ENCODE measurements at places on chromosomes 1 and 21. TPM values are rescaled to one million over a fixed set of nuclear protein-coding genes. Genes with fewer than 3 reads are reported as not detected.

- DNase-seq, result peak; percentile 7
Observed at GRCh38 chr1:61724506-61724812, 482 bp downstream of the TM2D1 start.

DNA sequence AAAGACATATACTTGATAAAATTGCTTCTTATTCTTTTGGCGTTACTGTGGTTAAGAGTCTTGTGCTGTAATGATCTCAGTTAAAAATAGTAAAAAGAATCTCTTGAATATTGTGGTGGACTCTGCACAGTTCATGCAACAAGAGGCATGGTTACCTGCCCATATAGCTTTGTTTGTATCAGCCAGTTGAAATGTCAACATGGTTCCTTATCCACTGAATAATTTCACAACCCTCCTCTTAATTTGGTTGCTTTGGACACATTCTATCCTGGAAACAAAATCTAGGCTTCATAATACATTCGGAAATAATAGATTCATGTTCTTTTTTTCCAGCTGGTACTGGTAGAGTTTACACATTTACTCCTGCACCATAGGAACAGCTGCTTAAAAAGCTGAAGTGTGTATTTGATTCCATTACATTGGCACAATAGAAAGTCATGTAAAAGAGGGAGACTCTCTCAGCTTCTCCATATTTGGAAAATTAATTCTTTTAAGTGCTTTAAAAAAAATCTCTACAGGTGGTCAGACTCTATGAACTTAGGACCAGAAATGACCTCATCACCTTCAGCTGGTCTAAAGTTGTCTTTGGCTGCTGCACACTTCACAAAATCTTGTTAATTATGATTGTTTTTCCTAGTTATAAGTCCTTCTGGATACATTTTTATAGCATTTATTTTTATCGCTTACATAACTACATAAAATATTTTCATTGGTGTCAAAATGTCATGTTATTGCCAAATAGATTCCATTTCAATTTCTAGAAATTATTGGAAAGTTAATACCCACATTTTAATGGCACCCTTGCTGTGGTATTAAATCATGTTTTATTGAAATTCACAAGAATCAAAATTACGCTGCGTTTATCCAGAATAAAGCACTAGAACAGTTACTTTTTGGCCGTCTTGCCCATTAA, 100.2 kb downstream of the LTN1 start:
- no peak for DNase-seq

DNA sequence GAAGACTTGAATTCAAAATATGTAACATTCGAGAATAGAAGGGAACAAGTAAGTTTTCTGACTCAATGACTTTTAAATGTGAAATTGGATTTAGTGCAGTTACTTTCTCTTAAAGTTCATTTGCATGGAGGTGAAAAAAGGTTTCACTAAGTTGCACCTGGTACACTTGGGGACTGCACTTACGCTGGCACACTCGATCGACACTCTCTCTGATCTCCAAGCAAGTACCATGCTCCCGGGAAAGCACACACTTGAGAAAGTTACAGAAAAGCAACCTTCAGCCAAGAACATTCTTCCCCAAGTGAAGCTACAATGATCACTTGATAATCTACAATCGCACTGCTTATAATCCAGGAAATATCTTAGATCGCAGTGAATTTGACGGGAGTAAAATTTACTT, 63.1 kb downstream of the COQ8A start:
- DNase-seq, result no peak

The FALEC gene
- total RNA-seq, result not detected

DNA sequence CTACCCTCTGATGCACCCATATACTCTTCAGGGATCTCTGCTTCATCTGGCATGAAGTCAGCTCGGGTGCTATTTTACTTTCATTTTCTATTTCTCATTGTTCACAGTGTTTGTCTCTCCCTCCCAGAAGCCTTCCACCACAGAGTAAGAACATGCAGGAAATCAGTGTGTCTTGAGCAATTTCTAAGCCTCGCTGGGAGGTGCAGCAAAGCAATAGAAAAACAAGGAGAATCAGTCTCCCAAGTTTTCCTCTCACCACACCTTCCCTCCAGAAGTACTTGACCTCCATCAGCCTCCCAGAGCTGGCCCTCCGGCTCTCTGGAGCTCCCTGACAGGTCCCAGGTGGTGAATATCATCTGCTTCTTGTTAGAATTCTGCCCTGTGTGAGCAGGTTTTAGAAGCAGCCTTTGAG, 594.7 kb upstream of the CAMK1G start:
- peak; percentile 84 for DNase-seq

DNA sequence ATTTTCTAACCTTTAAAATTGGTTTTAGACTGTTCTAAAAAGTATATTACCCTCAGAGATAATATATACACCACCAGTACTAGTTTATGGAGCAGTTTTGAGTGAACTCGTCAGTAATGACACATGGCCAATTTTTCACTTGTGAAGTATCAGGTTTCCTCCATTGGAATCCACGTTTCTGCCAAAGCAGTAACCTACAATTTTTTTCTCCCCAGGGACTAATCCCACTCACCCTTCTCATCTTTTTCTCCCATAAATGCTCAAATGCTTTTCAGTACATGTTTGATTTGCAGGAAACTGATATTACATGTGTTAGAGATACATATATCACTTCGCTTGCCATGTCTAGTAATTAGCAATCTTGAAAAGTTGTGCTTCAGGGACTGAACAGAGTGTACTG, 94.1 kb downstream of the COL24A1 start:
- peak; percentile 19 for DNase-seq

GRCh38 chr1:160454371-160455152, 54.2 kb downstream of the VANGL2 start:
- no peak for DNase-seq

DNA sequence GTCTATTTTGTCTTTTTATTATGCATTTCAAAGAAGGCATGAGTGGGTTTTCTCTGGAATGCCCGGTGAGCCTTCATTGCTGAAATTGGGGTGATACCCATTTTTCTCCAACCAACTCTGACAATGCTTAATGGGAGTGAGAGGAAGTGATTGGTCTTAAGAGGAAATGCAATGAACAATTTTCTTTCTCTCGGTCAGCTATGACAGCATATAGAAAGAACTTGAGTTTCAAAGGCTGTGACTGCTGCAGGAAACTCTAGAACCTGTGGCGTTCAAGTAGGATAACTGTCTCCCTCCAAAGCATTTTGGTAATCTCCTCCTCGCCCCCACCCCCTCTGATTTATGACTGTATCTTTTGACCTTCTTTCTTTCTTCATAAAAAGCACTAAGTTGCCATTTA, 155.9 kb downstream of the LYPLAL1 start:
- peak; percentile 60 for DNase-seq

The OR2T34 gene
- not detected for total RNA-seq

DNA sequence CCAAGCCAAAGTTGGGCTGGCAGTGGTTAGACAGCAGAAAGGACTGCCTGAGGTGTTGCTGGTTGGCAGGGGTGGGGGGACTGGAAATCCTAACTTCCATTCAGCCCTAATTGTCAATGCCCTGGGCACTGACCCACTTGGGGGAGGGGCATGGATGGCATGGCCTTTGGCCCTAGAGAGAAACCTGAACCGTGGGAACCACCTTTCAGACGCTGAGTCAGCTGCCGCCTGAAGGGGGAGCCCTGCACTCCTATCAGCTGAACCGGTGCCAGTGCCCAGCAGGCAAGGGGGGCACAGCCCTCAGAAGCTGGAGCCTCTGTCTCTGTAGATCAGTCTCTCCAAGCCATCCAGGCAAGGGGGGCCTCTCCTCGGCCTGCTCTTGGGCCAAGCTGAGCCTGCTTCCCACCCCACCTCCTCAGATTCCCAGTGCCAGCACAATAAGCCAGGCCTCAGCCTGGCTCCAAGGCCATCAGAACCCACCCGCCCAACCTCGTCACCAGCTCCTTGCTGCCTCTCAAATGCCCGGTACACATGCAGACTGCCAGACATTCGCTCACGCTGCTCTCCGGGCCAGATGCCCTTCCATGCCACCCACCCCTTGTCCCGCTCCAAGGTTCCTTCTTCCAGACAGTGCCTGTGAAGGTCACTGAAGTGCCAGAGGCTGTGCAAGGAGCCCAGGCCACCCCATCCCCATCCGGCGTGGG, 11.6 kb downstream of the TINAGL1 start:
- DNase-seq, result peak; percentile 64

- DNase-seq, result peak; percentile 72
Observed at GRCh38 chr1:51535006-51535592, 16.0 kb upstream of the EPS15 start.

DNA sequence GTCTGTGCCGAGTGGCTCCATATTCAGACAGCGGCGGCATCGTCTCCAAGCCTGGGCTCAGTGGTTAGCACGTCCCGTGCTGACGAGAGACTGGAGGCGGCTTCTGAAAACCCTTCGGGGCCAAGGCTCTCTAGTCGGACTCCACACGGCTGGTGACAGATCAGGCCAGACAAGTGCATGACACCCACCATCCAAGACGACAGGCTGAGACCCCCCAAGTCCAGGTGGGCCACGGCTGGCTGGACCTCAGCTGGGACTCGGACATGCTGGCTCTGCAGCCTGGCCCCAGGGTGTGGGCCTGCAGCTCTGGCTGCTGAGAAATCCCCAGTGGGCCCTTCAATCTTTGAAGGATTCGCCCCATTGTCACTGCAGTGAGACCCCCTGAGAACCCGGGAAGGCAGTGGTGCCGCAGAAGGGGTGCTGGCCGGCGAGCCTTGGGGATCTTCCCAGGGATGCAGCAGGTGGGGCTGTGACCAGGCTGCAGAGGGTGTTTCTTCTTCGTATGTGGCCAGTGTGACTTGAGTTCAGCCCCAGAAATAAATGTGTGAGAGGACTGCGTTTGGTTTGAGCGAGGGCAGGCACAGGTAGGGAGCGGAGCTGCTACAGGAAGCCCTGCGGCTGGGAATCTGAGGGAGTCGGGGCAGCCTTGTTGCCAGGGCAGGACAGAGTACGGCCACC, 15.9 kb upstream of the SLC19A1 start:
- DNase-seq, result no peak

DNA sequence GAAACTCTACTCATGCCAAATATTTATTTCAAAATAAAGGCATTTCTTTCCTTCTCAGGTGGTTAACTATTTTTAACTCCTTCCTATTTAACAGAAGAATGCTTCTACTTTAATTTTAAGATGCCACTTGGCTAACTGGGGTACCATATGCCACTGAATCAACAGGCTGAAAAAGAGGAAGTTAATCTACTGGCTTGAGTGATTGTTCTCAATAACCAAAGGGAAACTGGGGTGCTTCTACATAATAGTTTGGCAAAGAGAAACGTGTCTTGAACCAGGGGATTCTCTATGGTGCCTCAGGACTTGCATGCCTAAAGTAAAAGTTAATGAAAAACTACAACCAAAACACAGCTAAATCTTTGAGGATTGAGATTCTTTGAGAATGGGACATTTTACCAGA, 142.6 kb downstream of the DENND1B start:
- DNase-seq, result no peak

DNA sequence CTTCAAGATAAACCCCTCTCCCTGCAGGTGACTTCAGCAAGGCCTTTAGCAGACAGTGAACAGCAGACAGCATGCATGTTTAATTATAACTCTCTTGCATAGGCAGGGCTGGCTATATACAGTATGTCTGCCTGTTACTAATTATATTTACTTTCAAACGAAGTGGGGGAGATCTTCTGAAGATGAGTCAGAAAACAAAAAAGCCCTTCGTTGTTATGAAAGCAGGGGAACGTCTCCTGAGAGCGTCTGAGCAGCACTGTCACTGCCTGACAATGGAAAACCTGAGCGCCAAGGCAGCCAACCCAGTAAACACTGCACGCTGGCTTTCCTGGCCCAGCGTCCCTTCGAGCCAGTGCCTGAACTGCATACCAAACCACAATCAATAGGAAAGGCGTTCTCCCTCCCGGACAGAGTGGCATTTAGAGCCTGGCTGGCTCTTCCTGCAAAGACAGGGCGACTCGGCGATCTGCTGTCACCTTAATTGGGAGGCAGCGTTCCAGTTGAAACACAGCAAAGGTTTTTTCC, 54.1 kb downstream of the TOMM20 start:
- peak; percentile 90 for DNase-seq

DNA sequence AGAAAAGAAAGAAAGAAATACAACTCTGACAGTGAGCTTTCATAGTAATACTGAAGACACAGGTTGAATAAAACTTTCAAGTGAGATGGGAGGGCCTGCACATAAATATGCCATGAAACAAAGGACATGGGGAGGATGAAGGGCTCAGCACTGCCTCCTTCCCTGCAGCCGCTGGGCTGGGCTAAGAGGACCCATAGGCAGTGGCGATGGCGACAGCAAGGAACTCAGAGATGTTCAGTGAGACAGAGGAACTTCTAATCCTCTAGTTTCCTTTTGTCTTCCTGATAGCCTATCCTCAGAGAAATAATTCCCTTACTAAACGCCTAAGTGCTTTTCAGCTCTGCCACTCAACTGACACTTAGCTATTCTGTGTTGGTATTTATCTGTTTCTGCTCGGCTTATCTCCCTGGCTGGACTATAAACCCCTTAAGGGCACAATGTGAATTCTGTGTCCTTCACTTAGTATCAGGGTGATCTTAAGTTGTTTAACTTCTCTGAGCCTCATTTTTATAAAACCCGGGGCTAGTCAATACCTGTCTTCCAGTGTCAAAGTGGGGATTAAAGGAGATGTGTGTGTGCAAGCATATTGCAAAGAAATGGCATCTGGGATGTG, 24.4 kb upstream of the IER5 start:
- DNase-seq, result no peak

Data from M059J (cell line).